ENCODE measurements at places on chromosomes 2 and 18. TPM values are rescaled to one million over a fixed set of nuclear protein-coding genes. Genes with fewer than 3 reads are reported as not detected.
A peak's percentile ranks its signal among the peaks of the same experiment; 100 is the strongest.

- H3K36me3 ChIP-seq, result no peaks in the 10 kb centered on the region
- no peak overlapping the region for H3K27ac ChIP-seq
- DNase-seq, result no peak
- peaks cover 30% of the 10 kb centered on the region for H3K4me1 ChIP-seq
- no peak overlapping the region for H3K4me3 ChIP-seq
- no peaks in the 10 kb centered on the region for H3K27me3 ChIP-seq
These were observed 85.6 kb upstream of the HAAO start for GRCh38 chr2:42877936-42878335.

DNA sequence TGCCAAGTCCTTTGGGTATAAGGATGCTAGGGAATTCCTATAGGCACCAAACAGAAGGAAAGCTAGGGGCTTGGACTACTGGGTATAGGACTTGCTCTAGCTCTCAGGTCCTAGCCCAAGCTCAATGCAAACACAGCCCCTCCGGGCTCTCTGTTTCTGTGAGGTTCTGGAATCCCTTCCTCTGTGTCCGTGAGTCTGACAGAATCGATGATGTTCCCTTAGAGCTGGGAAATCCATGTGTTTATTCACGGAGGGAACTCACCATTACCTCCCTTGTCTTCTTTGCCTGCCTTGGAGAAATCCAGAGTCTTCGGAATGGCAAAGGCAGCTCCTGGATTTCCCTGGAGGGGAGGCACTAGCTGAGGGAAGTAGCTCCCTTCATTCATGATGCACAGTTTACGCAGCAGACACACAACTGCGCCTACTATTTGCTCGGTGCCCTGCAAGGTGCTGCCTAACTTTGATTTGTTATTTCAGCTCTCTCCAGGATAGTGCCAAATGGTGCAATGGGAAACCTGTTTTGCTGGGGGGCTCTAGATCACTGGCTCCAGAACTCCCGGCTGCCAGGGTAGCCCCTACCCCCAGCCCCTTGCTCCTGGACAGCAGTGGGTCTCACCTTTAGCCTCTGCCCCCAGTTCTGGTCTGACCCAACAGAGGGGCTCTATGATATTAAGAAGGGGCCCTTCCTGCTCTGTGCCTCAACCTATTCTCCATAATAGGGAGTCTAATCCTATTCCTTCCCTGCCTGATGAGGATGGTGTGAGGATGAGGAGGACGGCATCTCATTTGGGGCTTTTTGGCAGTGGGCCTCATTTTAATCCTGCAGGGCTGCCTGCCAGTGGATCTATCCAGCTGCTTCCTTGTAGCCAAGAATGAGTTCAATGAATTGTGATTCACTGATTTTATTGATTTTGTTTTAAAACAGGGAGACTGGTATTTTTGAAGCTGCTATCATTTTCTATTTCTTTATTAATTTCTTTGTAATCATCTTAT, 8.4 kb upstream of the PSMD1 start:
- DNase-seq, result no peak
- no peak overlapping the region for H3K27ac ChIP-seq
- H3K4me3 ChIP-seq, result no peak overlapping the region
- H3K27me3 ChIP-seq, result peaks cover 12% of the 10 kb centered on the region
- H3K4me1 ChIP-seq, result peaks cover 12% of the 10 kb centered on the region

DNA sequence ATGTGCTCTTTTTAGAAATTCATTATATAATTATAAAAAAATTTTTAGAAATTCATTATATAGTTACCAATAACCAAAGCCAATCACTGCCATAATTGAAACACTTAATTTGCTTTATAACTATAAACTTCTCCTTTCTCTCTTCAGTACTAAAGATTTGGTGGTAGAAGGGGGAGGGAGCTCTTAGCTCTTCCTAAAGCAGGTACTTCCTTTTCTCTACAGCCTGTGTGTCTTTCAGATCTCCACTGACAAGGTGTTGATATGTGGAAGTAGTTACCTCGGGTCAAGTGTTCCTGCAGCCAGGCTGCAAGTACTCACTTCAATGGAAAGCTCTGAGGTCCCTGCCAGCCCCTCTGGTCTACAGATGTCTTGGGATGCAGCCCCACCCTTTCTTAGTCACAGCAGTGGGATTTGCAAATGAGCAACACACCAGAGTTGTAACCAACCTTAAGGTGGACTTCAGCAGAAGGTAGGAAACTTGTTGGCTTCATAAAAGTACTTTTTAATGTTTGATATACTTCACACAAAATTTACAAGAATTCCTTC, 690.0 kb downstream of the ARHGAP15 start:
- no peak overlapping the region for H3K27ac ChIP-seq
- no peak overlapping the region for H3K4me3 ChIP-seq
- no peaks in the 10 kb centered on the region for H3K36me3 ChIP-seq
- H3K27me3 ChIP-seq, result peaks cover 7% of the 10 kb centered on the region
- no peak for DNase-seq

- H3K36me3 ChIP-seq, result no peaks in the 10 kb centered on the region
- DNase-seq, result no peak
- H3K27me3 ChIP-seq, result peaks cover 25% of the 10 kb centered on the region
- H3K4me3 ChIP-seq, result no peak overlapping the region
These were observed 168.0 kb downstream of the ANTXR1 start for GRCh38 chr2:69180974-69181373.

- H3K27me3 ChIP-seq, result peaks cover 5% of the 10 kb centered on the region
- H3K4me3 ChIP-seq, result no peak overlapping the region
- H3K27ac ChIP-seq, result no peak overlapping the region
These were observed 126.1 kb upstream of the MAP3K20 start for GRCh38 chr2:172949522-172949921.

DNA sequence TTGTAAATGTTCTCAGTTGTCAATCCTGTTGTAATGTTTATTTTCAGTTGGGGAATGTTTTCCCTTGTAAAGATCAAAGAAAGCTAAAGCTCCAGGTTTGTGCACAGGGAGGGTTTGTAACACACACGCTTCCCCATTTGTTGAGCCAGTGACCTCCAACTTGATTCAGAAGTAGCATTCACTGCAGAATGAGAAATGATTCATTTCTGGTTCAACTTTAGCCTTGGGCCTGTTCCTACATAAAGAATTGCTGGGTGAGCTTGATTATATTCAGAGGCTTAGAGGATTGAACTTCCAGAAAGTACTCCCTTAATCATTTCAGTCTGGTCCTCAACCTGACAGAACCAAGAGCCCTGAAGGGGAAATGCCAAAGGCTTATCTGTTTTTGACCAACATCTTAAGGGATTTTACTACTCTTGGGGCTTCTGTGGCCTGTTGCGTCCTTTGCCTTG, 70.6 kb upstream of the CAVIN2 start:
- H3K27ac ChIP-seq, result no peak overlapping the region
- no peaks in the 10 kb centered on the region for H3K4me1 ChIP-seq
- no peaks in the 10 kb centered on the region for H3K36me3 ChIP-seq
- H3K4me3 ChIP-seq, result no peak overlapping the region
- no peak for DNase-seq

Gene SULT1C4
- not detected for total RNA-seq

DNA sequence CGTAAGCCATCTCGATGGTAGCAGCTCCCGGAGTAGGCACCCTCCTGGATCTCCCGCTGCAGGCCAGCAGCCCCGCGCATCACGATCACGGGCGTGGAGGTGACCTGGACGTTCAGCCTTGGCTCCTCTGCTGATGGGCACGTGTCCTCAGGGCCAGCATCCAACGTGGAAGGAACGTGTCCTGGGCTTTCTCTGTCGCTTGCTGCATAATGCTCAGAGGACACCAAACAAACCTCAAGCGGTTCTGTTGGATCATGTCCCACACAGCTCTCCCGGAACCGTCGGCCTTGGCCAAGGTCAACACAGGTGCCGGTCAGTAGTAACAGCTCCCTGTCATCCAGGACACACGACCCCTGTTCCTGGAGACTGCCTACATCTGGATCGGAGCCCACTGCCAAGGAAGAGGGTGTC, 23.1 kb downstream of the PASK start:
- H3K4me3 ChIP-seq, result peak overlapping the region; percentile 82
- DNase-seq, result no peak
- peaks cover 59% of the 10 kb centered on the region for H3K4me1 ChIP-seq
- H3K27ac ChIP-seq, result no peak overlapping the region
- H3K27me3 ChIP-seq, result no peaks in the 10 kb centered on the region
- peaks cover 30% of the 10 kb centered on the region for H3K36me3 ChIP-seq

DNA sequence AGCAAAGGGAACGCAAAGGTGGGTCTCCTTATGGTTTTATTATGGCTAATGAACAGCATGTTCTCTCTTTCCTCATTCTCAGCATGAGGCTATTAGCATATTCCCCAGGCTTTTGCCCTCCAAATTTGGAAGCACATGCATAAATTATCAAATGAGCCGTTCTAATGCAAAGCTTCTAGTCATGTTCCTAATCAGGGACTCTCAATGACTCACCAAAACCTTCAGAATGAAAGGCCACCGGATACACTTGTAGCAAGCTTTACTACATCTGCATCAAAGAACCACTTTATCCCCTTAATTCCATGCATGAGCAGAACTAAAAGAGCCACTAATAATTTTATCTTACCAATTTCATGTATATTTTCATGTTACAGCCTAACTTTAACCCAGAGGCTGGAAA, 310.5 kb downstream of the LRATD1 start:
- no peak for DNase-seq
- H3K27me3 ChIP-seq, result peaks cover 14% of the 10 kb centered on the region
- no peak overlapping the region for H3K27ac ChIP-seq
- H3K4me3 ChIP-seq, result no peak overlapping the region

- no peaks in the 10 kb centered on the region for H3K36me3 ChIP-seq
- no peak overlapping the region for H3K4me3 ChIP-seq
- peaks cover 12% of the 10 kb centered on the region for H3K27me3 ChIP-seq
- H3K4me1 ChIP-seq, result peaks cover under 1% of the 10 kb centered on the region
- DNase-seq, result no peak
These were observed 120.2 kb upstream of the ZNF516 start for GRCh38 chr18:76615065-76615733.

DNA sequence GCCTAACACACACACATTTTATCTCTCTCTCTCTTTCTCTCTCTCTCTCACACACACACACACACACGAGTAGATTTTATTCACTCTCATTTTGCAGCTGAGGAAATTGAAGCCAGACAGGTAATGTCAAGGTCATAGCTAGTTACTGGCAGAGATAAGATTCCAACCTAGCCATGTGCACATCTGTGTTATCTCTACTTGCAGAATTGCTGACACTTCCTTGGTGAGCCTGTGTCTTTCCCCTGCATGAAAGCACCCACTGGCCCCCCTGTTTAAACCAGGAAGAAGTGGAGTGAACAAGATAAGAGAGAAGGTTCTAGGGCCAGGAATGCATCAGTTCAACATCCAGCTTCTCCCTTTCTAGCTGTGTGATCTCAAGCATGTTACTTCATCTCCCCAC, 423.7 kb downstream of the TXNL1 start:
- no peaks in the 10 kb centered on the region for H3K27me3 ChIP-seq
- H3K4me3 ChIP-seq, result no peak overlapping the region
- H3K4me1 ChIP-seq, result no peaks in the 10 kb centered on the region
- DNase-seq, result no peak
- no peak overlapping the region for H3K27ac ChIP-seq
- no peaks in the 10 kb centered on the region for H3K36me3 ChIP-seq

Gene CFAP65
- not detected for total RNA-seq

GRCh38 chr18:34522603-34523002, 187.5 kb upstream of the DTNA start:
- H3K4me1 ChIP-seq, result no peaks in the 10 kb centered on the region
- H3K27me3 ChIP-seq, result no peaks in the 10 kb centered on the region
- no peak overlapping the region for H3K27ac ChIP-seq
- DNase-seq, result no peak
- H3K4me3 ChIP-seq, result no peak overlapping the region

Gene FAM110C
- 2.0 TPM for total RNA-seq

DNA sequence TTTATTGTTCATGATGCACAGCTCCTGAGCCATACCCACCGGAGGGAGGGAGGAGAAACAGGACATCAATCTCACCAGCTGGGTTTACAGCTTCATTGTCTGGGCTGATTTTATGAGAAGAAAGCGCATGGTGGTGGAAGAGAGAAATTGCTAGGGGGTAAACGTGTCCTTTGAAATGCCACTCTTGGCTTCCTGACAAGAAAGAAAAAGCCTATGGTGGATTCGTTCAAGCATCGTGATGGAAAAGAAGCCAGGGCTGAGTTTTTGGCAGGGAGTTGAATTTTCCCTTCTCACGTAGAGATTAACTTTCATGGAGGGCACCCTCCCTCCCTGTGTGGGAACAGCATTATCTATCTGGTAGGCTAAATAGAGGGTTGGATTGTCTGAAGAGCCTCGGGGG, 502.0 kb downstream of the SLC4A3 start:
- no peaks in the 10 kb centered on the region for H3K36me3 ChIP-seq
- H3K27ac ChIP-seq, result no peak overlapping the region
- no peak overlapping the region for H3K4me3 ChIP-seq

DNA sequence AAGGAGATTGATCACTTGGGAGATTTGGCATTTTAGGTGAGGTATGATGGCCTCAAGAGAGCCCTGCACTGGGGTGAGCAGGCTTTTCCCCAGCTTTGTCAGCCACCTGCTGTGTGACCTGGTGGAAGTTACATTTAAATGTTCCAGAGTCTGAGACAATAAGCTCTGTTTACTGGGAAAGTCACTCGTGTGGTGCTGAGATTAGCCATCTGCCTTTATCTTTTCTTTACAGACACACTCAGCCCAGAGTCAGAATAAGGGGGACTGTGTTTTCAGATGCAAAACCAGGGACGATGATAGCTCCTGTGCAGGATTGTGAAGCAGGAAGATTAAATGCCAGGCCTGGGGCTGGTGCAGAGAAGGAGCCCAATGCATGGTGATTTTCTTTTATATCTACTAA, 47.9 kb downstream of the SH3RF3 start:
- peaks cover 8% of the 10 kb centered on the region for H3K27me3 ChIP-seq
- no peak for DNase-seq
- no peak overlapping the region for H3K4me3 ChIP-seq
- peaks cover 24% of the 10 kb centered on the region for H3K4me1 ChIP-seq

GRCh38 chr18:3283908-3284307, 22.0 kb downstream of the MYL12B start:
- H3K27me3 ChIP-seq, result no peaks in the 10 kb centered on the region
- H3K4me3 ChIP-seq, result no peak overlapping the region
- H3K27ac ChIP-seq, result no peak overlapping the region

- H3K36me3 ChIP-seq, result no peaks in the 10 kb centered on the region
- H3K27me3 ChIP-seq, result no peaks in the 10 kb centered on the region
- DNase-seq, result no peak
- no peak overlapping the region for H3K4me3 ChIP-seq
These were observed 49.4 kb upstream of the SH3RF3 start for GRCh38 chr2:109079590-109079989.

- peaks cover 86% of the 10 kb centered on the region for H3K4me1 ChIP-seq
- H3K4me3 ChIP-seq, result peak overlapping the region; percentile 80
- peak overlapping the region; percentile 94 for H3K27ac ChIP-seq
- no peaks in the 10 kb centered on the region for H3K27me3 ChIP-seq
These were observed 59.8 kb upstream of the PELI1 start for GRCh38 chr2:64203858-64204632.

Gene C1GALT1C1L
- total RNA-seq, result 0.48 TPM

Gene CLK1
- 178 TPM for total RNA-seq

GRCh38 chr2:159661286-159661685, 44.9 kb upstream of the BAZ2B start:
- peaks cover 2% of the 10 kb centered on the region for H3K36me3 ChIP-seq
- no peak for DNase-seq

DNA sequence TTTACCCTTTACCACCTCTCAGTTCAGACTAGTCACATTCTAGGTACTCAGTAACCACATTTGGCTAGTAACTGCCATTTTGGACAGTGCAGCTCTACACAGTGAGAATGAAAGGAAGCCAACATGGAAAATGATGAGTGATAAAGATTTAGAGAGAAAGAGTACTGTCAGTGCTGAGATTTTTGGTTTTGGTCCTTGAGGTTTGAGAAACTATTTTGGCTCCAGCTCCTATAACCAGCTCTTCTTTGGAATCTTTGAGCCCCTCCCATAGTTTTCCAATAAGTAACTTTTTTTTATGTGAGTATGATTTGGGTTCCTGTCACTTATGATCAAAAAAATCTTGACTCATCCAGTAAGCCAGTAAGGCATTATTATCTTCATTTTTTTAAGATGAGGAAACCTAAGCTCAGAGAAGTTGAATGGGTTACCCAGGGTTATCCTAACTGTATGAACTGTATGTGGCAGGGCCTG, 173.0 kb downstream of the BABAM2 start:
- H3K4me3 ChIP-seq, result no peak overlapping the region
- H3K4me1 ChIP-seq, result peaks cover 21% of the 10 kb centered on the region
